ENCODE measurements at places on chromosomes 7 and 10.

GRCh38 chr7:111239437-111239836 lies 148.5 kb downstream of the LRRN3 start:
- H3K27ac ChIP-seq: no peak overlapping the region
- H3K27me3 ChIP-seq: no peaks in the 10 kb centered on the region
- no peak overlapping the region for H3K4me3 ChIP-seq

DNA sequence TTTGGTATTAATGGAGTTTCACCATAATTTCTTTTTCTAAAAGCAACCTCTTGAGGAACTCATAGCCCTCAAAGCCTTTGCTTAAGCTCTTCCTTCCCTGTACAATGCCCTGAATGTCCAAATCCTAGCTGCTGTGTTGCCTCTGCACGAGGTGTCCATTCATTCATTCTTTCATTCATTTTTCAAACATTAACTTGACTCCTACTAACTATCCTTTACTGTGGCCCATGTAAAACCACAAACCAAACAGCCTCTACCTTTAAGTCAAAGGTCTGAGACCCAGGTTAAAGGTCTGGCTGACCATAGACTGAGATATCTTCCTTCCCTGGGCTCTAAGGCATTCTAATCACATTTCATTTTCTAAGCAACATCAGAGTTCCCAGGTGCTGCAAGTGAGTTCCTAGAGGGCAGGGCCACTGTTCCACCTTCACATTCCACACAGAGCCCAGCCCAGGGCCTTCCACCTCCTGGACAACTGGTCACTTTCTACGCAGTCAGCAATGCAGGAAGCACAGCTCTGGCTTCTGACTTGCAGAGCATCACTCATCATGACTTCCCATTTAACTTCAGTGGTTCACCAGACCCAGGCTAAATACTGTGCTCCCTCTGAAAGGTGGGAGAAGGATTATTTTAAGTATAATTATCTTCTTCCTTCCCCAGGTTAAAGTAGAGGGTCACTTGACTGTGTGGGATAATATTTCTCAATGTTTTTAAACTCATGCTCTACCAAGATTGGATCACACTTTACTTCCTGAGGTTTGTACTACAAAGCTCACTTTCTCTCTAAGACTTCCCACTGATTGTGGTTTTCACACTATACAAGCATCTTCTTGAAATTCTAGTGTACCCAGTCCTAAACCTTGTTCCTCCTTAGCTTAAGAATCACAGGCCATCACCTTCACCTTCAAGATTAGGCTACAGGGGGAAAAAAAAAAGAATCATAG lies 19.1 kb downstream of the ATXN7L1 start:
- no peaks in the 10 kb centered on the region for H3K4me1 ChIP-seq
- H3K4me3 ChIP-seq: no peak overlapping the region
- H3K27ac ChIP-seq: no peak overlapping the region
- DNase-seq: no peak
- H3K27me3 ChIP-seq: no peaks in the 10 kb centered on the region
- no peaks in the 10 kb centered on the region for H3K36me3 ChIP-seq

DNA sequence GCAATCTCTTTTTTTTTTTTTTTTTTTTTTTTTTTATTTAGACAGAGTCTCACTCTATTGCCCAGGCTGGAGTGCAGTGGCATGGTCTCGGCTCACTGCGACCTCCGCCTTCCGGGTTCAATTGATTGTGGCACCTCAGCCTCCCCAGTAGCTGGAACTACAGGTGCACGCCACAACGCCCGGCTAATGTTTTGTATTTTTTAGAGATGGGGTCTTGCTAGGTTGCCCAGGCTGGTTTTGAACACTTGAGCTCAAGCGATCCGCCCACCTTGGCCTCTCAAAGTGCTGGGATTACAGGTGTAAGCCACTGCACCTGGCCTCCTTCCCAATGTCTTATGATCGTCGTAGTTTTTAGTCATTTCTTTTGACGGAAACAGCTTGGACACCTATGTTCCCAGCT lies 6.6 kb upstream of the ZNF853 start:
- no peak for DNase-seq
- H3K27ac ChIP-seq: no peak overlapping the region
- H3K27me3 ChIP-seq: no peaks in the 10 kb centered on the region
- H3K4me1 ChIP-seq: no peaks in the 10 kb centered on the region

DNA sequence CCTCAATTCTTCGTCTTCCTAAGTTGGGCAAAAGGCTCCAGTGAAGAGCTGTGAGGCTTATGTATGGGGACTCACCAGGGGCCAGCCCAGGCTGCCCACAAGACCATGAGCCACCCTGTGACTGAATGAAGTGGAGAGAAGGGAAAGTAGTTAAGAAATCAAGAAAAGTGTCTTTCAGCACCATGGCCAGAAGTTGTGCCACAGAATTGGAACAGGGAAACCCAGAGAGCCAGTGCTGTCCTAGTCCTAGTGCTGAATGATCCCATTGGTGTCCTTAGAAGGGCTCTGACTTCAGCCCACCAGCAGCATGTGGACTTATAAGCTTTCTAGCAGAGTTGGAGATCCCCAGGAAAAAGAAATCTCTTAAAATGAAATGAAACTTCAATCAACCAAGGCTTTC lies 37.0 kb upstream of the CCSER2 start:
- no peak overlapping the region for H3K4me3 ChIP-seq
- H3K27me3 ChIP-seq: no peaks in the 10 kb centered on the region
- no peaks in the 10 kb centered on the region for H3K36me3 ChIP-seq
- no peak for DNase-seq

GRCh38 chr10:93334901-93335327 lies 147.2 kb downstream of the MYOF start:
- H3K4me1 ChIP-seq: no peaks in the 10 kb centered on the region
- DNase-seq: no peak
- peaks cover 63% of the 10 kb centered on the region for H3K36me3 ChIP-seq
- H3K4me3 ChIP-seq: no peak overlapping the region

DNA sequence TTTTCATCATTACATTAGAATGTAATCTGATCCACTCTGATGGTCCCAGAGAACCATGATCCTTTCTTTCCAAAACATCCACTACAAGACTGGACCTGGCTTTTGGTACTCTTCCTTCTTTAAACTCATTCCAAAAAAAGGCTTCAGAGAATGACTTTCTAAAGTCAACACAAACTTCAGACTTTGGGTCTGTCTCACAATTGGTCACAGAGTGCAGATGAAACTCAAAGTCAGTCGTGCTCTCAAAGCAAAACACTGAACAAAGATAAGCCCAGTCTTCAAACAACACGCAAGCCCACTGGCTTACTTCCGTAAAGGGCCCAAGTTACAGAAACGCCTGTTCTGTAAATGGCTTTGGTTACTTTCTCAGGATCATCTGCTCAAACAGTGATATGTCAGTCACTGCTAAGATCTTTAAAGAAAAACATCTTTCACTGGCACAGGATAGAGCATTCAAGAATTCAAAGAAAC lies 250.9 kb upstream of the MKLN1 start:
- H3K36me3 ChIP-seq: no peaks in the 10 kb centered on the region
- no peak overlapping the region for H3K27ac ChIP-seq
- DNase-seq: no peak
- no peak overlapping the region for H3K4me3 ChIP-seq

DNA sequence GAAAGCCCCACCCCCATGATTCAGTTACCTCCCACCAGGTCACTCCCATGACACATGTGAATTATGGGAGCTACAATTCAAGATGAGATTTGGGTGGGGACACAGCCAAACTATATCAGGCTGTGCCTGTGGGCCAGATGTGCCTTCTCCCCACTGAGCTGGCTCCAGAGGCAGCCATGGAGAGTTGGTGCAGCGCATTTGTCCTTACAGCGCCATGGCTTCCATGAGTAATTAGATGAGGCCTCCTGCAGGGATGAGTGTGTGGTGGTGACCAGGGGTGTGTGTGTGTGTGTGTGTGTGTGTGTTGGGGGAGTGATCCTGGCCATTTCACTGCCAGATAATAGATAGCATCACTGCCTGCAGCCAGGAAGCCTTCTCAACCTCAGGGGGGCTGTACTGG lies 94.6 kb downstream of the FANK1 start:
- no peaks in the 10 kb centered on the region for H3K36me3 ChIP-seq
- H3K4me3 ChIP-seq: no peak overlapping the region
- DNase-seq: no peak
- H3K27me3 ChIP-seq: no peaks in the 10 kb centered on the region
- no peaks in the 10 kb centered on the region for H3K4me1 ChIP-seq

DNA sequence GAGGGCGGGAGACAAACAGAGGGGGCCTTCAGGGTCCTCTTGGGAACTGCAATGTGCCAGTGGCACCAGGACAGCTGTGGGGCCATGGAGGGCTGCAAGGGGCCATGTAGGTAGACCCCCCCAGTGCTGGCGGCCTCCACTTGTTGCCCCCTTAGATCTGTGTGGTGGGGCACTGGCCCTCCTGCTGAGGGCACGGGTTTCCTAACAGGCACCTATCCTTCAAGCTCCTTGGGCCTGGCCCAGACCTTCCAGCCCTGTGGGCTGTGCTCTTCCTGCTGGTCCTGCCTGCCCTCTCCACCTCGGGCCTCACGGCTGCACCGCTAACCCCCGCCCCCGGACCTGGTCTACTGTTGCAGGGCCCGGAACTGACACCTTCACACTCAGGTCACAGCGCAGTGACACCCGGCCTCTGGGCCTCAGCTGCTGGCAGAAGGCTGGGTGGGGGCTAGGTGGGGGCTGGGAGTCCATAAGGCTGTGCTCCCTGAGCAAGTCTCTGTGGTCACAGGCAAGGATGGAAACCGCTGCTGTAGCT lies 12.6 kb downstream of the RASGEF1A start:
- H3K27ac ChIP-seq: peak overlapping the region; percentile 55
- peak; percentile 41 for DNase-seq
- no peaks in the 10 kb centered on the region for H3K27me3 ChIP-seq
- H3K36me3 ChIP-seq: no peaks in the 10 kb centered on the region
- H3K4me3 ChIP-seq: no peak overlapping the region

GRCh38 chr7:91358303-91358702 lies 94.1 kb downstream of the FZD1 start:
- H3K27me3 ChIP-seq: no peaks in the 10 kb centered on the region
- H3K4me3 ChIP-seq: no peak overlapping the region
- H3K27ac ChIP-seq: no peak overlapping the region
- no peak for DNase-seq
- H3K4me1 ChIP-seq: no peaks in the 10 kb centered on the region

DNA sequence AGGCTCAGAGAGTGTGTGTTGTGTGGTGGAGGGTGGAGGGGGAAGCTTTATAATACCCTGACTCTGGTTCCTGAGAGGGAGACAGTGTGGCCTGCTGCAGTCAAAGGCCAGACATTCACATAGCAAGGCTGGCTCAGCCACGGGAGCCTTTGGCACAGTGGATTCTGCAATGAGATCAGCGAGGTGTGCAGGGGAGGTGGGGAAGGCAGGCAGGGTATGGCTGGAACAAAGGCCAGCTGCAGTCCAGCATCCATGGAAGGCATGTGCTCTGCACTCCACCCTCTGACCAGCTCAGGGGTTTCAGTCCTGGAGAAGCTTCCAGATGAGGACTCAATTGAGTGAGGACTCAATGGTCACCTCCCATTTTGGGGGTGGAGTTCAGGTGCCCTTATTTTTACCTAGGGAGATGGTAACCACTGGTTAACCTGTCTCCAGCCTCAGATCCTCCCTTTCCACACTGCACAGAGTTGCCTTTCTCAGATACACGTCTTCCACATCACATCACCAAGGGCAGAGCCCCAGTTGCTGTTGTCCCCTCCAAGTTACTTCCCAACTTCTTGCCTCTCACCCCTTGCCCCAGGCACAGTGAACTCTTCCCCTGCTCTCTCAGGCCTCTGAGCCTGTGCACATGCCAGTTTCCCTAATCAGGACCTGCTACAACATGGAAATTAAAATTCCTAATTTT lies 504.9 kb downstream of the GRID1 start:
- DNase-seq: no peak
- no peak overlapping the region for H3K27ac ChIP-seq
- no peak overlapping the region for H3K4me3 ChIP-seq
- no peaks in the 10 kb centered on the region for H3K27me3 ChIP-seq

DNA sequence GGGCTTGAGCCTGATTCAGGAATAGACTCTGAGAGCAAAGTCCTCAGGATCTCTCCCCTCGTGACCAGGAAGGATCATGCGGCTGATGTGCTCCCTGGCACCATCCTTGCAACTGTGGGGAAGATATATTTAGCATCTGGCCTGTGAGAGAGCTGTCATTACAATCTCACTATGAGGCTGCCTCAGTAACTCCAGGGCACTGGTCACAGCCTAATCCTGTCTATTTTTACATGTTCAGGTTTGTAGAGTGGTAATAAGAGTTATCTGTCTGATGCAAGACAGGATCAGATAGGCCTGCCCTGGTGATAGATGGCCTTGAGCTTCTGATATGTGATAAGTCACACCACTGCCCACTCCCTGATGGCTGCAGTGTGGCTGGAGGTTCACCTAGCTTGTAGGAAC lies 50.7 kb downstream of the PPP1R3C start:
- no peaks in the 10 kb centered on the region for H3K27me3 ChIP-seq
- H3K27ac ChIP-seq: no peak overlapping the region
- no peak for DNase-seq
- H3K36me3 ChIP-seq: no peaks in the 10 kb centered on the region

- no peak overlapping the region for H3K4me3 ChIP-seq
- H3K27ac ChIP-seq: peak overlapping the region; percentile 73
- H3K27me3 ChIP-seq: no peaks in the 10 kb centered on the region
Measured at GRCh38 chr7:30347226-30348082, 63.1 kb downstream of the ZNRF2 start.

DNA sequence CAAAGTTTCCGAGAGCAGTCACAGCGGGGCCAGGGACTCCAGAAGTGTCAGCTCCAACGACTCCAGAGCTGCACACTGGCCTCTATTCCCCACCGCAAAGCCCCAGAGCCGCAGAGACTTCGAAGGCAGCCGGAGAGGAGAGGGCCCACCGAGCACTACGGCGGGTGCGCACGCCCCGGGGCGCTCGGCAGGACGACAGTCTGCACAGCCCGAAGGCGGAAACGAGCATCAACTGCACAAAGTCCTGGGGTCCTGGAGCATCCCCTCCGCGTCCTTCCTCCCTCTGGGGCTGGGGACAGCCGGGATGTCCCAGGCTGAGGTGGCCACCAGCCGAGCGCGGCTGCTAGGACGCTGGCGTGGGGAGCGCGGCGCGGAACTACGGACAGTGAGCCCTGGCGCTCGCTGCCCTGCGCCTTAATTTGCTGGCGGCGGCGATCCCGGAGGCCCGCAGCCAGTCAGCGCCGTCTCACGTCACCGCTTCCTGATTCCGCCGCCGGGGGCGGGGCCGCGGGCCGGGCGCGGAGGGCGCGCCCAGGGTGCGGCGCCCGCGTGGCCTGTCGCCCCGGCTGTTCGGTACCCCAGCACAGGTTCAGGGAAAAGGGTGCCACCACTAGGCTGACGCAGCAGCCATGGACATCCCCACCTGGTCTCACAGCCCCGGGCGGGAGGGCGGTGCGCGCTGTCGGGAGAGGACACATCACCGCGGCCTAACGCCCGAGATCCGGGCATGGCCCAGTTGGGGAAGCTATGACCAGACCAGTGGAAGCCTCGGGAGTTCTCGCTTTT lies at the start of gene TBX20:
Gene TBX20, minus strand, starts transcription at position 391 of the 786 bp plus-strand sequence. CDS start 480 bp downstream, outside the sequence.
- DNase-seq: peak; percentile 89
- H3K36me3 ChIP-seq: no peaks in the 10 kb centered on the region
- H3K27ac ChIP-seq: no peak within 1 kb of the TSS
- H3K4me3 ChIP-seq: peak within 1 kb of the TSS; percentile 32
